ENCODE measurements at places on chromosomes 3 and 15.
A peak's percentile ranks its signal among the peaks of the same experiment; 100 is the strongest.

DNA sequence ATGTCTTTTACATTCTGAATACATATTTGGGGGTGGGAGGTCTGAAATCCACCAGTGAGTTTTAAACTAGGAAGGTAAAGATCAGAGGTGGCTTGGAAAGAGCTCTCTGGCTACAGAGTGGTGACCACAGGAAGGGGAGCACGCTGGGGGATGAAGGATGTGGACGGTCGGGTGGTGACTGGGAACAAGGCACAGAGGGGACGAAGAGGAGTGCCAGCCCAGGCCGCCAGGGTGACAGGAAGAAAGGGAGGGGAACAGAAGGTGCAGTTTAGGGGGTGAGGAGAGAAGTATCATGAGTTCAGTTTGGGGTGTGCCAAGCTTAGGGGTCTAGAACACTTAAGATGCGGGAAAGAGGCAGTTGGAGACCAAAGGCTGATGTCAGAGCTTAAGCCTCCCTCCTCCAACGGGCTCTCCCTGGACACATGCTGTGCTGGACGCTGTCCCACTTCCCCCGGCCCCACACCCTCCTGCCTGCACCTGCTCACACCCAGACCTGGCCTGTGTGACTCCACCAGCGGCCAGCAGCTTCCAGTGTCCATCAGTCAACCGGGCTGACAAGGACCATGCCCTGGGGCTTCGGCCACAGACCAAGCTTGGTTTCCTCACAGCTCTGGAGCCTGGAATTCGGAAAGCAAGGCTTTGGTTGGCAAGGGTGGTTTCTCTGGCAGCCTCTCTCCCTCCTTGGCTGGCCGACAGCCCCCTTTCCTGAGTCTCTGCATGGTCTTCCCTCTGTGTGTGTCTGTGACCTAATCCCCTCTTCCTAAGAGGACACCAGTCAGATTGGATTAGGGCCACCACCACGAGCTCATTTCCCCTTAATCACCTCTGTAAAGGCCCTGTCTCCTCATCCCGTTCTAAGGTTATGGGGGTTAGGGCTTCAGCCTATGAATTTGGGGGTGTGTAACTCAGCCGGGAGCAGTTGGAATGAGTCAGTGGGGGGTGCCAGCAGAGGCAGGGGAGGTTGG is 120.4 kb upstream of the IQSEC1 start:
- no peak for DNase-seq

DNA sequence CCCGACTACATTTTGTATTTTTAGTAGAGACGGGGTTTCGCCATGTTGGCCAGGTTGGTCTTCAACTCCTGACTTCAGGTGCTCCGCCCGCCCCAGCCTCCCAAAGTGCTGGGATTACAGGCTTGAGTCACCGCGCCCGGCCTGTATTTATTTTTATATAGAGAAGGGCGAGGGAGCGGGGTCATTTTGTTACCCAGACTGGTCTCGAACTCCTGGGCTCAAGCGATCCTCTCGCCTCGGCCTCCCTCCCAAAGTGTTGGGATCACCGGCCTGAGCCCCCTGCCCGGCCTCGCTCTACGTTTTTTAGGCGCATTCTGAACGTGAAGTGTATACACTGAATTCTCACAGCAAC is 514 bp upstream of the PPP4R2 start:
- peak; percentile 3 for DNase-seq

GRCh38 chr15:57335719-57336118 is 40.6 kb upstream of the CGNL1 start:
- no peak for DNase-seq

- DNase-seq = no peak
Measured at GRCh38 chr15:31374986-31375385, 48.4 kb downstream of the KLF13 start.

DNA sequence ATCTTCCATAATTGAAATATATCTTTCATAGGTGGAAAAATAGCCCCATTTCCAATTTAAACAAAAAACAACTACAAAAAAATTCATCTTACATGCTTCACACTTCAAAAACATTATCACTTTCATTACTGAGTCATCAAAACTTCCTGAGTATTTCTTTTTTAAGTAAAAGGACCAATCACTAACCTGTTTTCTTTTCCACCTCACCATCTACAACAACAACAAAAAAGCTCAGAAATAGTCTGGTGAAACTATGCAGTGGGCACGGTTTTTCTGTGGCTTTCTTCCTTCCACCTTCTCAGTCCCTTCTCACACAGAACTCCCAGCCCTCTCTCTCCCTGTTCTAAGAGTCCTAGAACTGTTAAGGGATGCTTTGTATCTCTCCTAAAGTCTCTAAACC is 20.3 kb upstream of the TNIK start:
- no peak for DNase-seq

DNA sequence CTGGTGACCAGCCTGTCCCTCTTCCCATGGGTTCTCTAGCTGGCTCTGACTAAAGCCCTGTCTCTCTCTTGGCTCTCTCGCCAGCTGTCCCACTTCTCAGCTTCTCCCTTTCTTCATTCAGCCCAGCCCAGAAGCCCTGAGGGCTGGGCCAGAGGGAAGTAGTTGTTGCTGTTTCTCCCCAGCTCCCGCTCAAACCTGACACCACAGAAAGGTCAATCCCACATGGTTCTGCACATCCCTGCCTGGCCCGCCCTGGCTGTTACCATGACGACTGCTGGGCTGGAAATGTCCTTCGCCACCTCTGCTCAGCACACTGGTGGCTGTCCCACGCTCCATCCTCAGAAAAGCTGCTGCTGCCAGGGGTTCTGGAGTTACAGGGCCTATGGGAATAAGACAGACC is 25.9 kb downstream of the CCDC32 start:
- DNase-seq = no peak

DNA sequence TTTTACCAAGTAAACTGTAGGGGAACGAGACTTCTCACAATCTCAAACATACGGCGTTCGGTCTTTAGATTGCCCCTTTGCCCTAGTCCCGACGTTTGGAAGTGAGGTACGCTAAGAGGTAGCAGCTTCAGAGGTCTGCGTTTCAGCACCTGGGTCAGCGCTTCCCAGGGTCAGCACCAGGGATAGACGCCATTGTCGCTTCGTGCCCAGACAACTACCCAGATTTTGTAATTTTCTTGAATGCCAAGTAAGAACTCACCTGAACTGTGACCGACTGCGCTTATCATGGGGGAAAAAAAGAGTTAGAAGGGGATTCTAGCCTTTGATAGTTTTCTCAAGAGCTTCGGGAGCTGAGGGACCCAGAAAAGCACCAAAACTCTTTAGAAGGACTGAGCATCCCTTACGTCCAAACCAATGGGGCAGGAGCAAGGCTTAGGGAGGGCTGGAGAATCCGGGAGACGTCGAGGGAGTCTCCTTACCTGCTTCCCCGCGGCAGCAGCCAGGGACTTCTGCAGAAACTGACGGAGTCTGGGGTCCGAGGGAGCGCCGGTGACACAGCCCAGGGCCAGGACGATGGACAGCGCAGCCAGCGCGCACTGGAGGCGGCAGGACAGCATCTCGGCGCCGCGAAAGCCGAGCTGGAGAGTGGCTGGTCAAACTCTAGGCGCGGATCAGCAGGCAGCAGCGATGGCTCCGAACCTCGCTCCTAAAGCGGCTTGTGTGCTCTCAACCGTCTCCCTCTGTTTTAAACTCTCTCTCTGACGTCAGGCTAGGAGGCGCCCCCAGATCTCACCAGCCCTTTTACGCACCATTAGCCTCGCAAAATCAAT is at the start of gene SST:
Gene SST, minus strand, starts transcription at position 720 of the 830 bp plus-strand sequence. Its CDS starts 103 bp downstream, at position 617.
- no peak for DNase-seq

Data from stimulated activated CD4-positive, alpha-beta T cell treated with anti-CD3 and anti-CD28 coated beads, Interleukin-4, amount 100 ng/mL, for 4 hours (primary cell).